NCI-H2081 (cell line): ENCODE measurements at places on chromosomes 7 and 10.

- DNase-seq, result peak; percentile 12
Observed at GRCh38 chr7:44849259-44849884, 1.5 kb upstream of the H2AZ2 start.

GRCh38 chr7:80078159-80078731 lies 56.4 kb upstream of the GNAI1 start:
- DNase-seq, result no peak

DNA sequence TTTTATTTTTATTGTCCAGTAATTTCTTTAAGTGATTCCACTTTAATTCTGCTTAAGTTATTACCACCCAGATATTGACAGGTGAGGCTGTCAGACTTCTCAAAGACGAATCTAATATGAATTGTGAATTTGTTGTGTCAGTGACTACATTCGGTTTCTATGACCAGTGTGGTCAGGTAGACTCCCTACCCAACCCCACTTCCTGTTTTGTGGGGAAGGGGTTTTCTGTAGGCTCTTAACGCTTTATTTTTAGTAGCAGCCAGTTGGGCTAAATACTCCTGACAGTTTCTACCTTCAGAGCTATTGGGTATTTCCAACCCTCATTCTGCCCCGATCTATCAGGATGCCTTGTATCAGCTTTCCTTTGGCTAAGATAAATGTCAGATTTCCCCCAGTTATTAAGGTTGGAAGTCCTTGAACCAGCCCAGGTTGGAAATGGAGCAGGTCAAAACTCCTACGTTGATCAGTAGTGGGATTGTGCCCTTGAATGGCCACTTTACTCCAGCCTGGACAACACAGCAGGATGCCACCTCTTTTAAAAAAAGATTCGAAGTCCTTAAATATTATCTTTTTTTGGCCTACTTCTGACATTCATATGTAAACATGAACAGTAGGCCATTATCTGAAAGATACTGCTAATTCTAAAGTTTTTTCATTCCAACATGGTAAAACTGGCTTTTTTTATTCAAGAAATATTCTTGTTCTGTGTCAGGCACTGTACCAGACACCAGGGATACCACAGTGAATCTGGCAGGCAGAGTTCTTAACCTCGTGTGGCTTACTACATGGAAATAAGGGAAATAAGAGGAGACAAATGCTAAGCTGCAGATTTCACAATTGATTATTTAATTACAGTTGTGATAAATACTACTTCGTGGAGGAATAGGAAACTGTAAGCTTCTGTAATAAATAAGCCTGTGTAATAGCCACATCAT lies 133.3 kb upstream of the SAMD8 start:
- no peak for DNase-seq

DNA sequence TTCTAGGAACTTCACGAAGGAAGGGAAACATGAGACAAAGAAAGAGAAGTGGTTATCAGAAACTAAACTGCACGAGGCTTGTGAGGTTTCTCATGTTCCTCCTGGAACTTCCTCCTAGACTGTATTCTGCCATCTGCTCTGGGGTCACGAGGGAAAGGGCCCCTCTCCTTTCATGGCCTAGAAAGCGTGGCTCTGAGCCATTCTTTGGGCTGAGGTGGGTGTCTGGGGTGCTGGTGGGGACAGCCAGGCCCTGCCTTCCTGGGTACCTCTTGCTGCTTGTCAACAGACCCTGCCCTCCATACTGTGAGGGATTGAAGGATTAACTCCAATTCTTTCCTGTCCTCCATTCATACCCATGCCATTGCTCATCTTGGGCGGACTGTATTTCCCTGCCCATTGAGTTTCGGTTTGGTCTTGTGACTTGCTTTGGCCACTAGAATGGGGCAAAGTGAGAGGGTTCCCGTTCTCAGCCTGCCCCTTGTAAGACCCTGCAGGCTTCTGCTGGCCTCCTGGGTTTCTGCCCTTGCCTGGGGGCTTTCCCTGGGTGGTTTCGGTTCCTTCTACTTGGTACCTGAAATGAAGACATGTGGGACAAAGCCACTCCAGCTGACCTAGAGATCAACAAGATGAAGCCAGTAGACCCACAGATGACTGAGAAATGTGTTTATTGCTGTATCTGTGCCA lies 14.9 kb upstream of the GIMAP8 start:
- no peak for DNase-seq

- no peak for DNase-seq
Observed at GRCh38 chr10:112390125-112390703, 16.3 kb downstream of the ACSL5 start.

DNA sequence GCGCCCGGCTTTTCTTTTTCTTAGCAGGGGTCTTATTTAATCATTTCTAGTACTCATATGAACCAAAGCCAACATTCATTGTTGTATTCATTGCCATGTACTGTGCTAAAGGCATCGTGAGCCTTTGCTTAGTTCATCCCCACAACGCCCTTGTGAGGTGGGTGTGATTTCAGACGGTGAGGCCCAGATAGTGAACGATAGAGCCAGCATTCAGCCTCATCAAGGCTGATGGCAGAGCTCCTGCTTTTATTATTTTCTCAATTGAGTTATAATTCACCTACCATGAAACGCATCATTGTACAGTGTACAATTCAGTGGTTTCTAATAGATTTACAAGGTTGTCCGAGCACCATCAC lies 50.1 kb downstream of the HK1 start:
- DNase-seq, result no peak

DNA sequence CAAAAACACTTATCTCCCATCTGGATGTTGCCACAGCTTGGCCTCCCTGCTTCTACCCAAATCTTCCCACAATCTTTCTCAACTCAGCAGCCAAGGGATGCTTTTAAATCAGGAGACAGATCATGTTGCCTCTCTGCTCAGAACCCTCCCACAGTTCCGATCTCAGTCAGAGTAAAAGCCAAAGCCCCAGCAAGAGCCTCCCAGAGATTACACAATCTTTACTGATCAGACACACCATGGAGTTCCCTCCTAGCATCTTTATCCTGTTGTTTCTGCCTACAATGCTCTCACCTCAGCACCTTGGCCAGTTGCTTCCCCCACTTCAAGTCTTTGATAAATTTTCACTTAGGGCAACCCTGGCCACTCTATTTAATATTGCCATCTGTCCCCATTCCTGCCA lies 41.9 kb upstream of the ZNF33B start:
- DNase-seq, result no peak

DNA sequence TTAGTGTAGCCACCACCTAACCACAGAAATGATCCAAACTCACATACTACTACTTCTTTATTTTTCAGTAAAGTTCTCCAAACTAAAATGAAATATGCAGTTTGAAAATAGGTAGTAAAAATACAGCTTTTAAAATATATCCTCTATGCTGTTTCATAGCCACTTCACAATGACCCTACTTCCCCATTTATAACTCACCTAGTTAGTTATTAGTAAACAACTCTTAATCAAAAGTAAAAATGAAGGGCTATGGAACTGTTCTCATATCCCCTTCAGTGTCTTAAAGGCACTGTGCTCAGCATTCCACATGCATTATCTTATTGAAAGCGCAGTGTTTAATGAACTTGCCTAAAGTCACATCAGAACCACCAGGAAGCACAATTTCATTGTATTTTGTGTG lies 43.5 kb downstream of the KMT2C start:
- no peak for DNase-seq

DNA sequence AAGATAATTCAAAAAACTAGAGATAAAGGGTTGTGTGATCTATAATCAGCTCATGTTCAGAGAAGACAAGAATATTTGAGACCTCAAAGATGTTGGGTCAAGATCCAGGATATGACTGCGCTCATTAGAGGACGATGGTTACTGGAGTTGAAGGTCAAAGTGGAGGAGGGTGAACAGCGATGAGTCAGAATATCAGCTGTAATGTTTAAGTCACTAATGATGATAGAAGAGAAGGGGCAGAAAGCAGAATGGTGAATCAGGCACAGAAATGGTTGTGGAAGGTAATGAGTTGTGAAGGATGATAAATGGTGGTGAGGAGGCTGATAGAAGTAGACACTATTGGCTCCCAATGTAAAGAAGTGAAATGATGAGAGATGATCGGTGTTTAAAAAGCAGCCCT lies 540.3 kb downstream of the INHBA start:
- DNase-seq, result no peak

DNA sequence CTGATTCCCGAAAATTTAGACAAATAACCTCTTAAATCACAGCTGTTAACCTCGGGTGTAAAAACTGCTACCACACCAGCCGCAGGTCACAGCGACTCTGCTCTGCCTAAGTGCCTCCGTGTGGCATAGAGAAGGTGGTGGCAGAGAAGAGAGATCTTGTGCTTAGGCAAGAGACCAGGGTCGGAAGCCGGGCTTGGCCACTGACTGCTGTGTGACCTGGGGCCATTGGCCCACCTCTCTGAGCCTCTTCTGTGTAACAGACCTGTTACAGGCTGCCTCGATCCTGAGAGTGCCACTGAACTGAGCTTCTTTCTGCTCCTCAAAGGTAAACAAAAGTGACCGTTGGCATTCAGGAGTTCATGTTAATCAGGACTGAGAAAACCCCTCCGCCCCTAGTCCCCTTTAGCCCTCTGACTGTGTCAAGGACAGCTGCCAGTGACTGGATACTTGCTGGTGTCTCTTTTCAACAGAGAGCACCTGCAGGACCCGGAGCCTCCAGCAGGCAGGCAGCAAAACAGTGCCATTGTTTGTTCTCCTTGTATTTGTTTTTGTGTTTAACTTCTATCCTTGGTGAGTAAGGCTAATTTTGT lies 36.5 kb downstream of the ZMIZ1 start:
- no peak for DNase-seq

GRCh38 chr7:74272305-74273038 lies 16.7 kb upstream of the CLIP2 start:
- no peak for DNase-seq

DNA sequence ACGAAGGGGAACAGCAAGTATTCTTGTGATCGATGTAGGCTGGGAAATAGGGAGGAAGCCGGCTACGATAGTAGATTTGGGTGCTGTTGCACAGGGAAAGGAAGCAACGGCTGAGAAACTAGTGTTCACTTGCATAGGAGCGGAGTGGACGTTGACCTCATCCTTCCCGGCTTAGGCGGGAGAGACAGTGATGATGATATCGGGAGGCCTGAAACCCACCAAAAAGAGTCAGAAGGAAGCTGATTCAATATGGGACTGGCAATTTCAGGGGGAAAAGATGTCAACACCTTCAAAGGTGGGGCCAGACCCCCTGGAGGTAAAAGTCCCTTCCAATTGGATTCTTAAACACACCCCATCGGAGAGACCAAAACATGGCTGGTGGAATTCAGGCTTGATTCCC lies 61.3 kb downstream of the CARD11 start:
- DNase-seq, result no peak

DNA sequence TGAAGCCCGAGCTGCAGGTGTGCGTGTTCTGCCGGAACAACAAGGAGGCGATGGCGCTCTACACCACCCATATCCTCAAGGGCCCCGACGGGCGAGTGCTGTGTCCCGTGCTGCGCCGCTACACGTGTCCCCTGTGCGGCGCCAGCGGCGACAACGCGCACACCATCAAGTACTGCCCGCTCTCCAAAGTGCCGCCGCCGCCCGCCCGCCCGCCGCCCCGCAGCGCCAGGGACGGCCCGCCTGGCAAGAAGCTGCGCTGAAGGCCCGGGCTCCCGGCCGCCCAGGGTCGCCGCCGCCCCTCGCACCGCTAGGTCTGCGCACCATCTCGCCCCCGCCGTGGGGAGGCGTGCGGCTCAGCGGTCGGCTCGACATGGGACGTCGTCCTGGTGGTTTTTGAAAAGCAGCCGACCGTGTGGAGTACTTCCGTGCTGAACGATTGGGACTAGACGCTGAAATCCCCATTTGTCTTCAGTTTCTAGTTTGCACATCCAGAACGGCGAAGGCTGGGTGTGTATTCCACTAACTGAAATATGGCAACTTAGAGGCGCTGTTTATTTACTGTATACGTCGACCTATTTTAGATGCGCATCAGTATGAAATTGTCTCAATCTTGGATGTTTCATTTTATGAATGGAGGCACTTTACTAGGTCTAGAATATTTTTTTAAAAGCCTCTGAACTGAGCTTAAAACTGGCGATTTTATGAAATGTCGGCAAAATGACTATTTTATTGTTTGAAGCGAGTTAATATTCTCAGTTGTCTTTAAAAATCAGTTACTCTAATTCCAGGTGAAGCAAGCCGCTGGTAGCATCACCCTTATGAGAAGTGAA lies 1.1 kb downstream of the NANOS1 start:
- DNase-seq, result peak; percentile 41

DNA sequence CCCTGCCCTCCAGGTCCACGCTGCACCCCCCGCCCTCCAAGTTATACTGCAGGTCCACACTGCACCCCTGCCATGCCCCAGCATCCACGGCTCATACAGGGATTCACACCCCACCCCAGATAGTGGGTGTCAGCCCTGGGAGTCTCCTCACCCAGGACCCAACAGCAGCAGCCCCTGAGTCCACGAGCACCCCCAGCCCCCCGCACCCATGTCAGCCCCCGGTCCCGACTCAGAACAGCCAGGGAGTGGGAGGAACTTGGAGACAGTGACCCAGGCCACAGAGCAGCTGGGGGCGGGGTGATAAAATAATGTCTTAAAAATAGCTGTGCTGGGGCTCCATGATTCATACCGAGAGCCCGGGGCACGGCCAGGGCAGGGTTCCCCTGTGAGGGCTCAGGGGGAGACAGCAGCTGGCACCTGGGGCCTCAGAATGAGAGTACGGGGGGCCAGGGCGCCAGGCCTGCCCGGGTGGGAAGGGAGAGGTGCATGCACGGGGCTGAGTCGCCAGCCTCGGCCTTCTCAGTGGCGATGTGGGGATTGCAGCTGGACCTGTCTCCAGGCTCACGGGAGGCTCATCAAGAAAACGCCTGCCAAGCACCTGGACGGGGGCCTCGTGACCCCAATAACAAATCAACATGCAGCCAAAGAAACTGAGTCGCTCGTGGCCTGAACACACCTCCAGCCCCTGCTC lies 29.8 kb downstream of the ADAP1 start:
- DNase-seq, result no peak

DNA sequence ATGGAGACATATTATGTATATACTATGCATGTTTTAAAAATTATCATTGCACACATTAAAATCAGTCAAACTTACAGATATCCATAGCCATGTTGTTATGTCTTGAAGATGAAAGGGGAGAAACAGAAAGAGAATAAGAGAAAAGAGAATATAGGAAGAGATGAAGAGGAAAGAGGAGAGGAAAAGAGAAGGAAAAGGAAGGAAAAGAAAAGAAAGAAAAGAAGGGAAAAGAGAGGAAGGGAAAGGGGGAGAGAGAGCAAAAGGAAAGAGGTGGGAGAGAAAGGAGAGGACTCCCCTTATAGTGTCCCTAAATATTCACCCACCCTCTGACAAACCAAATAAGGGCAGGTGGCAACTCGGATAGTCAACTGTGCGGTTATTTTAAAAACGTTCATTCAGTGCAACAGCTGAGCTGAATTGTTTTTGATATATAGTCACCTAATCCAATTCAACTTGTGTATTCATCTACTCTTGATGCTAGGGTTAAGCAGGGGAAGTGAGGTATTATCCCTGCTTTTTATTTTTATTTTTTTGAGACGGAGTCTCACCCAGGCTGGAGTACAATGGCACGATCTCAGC lies 14.6 kb downstream of the SVIL start:
- DNase-seq, result no peak

DNA sequence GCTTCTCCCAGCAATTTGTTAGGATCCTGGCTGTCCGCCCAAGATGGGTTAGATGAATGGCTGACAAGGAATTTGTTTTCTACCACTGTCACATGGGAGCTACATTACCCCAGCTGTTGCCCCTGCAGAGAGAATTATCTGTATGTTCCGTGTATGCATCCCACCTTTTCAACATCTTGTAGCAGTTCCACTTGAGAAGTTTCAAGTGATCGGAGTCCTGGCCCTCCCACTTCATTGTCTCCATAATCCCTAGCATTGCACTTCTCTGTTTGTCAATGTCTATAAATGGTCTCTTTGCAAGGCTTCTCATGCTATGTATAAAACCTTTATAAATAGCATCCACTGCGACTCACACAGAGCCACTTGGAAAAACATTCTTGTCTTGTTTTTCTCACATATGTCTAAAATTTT lies 972.5 kb downstream of the CNTNAP2 start:
- DNase-seq, result no peak
